ENCODE measurements at places on chromosomes 12 and 14.

DNA sequence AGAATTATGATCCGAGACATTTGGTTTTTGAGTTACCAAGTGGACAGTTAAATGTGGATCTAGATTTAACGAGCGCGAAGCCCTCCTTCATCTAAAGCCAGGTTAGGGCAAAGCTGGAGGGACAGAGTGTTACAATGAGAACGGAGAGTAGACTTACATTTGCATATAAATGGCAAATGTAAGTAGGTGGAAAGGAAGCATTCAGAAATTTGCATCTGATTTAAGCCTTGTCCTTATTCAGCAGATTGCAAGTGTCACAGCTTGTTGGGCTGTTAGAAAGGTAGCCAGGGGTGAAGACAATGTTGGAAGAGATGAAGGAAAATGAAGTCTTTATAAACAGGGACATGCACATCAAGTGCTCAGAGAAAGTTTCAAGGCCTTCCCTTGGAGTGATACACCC lies 806.2 kb downstream of the GALC start:
- no peak for DNase-seq

DNA sequence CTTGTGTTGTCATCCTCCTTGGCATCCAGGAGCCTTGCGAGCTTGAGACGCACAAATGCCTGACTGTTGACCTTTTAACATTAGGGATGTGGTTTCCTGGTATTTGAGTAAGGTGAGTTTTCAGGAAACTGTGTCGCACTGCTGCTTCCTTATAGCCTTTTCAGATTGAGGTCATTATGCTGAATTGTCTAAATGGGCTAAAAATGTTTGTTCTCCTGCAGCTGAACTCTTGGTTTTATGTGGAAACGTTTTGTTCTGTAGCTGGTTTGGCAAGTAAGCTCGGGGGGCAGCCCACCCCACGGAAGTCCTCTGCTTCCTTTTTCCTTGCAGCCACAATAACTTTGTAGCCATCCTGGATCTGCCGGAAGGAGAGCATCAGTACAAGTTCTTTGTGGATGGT lies 5.7 kb downstream of the PRKAB1 start:
- no peak for DNase-seq

GRCh38 chr14:55381040-55381439 lies 30.6 kb downstream of the ATG14 start:
- DNase-seq: no peak

DNA sequence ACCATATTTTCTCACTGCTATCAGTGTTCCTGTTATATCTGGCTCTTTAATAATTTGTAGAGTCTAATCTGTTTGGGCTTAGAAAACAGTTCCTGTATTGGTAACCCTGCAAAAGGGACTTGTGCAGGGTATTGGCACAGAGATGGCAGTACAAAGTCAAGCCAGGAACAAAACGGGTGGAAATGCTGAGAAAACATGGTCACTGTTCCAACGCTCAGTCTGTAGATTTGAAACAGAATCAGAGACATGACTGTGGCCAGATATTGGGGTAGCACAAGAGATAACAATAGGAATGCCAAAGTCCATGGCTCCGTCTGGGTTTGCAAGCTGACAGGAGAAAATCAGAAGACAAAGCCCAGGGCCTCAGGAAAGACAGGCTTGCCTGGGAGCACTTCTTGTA lies 290.7 kb upstream of the PDE3A start:
- no peak for DNase-seq

DNA sequence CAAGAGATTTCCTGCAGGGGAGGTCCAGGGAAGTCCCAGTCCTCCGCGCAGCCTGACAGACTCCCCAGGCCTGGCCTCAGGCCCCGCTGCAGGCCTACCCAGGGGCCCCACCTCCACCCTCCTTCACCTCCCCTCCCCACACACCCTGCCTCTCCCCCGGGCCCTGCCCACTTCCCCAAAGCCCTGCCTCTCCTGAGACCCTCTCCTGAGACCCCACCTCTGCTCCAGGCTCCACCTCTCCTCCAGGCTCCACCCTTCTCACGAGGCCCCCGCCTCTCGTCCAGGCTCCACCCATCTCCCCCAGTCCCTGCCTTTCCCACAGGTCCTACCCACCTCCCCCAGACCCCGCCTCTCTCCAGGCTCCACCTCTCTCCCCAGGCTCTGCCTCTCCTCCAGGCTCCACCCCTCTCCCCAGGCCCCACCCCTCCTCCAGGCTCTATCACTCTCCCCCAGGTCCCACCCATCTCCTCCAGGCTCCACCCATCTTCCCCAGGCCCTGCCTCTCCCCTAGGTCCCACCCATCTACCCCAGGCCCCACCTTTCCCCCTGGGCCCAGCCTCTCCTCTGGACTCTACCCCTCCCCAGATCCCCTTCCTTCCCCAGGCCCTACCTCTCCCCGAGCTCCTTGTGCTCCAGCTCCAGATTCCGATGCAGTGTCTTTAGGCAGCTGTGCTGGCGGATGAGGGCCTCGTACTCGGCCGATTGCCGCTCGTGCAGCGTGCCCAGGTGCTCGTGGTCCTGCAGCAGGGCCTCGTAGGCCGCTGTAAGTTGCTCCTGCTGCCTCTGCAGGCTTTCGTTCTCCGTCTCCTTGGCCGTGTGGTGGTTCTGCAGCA lies 58.8 kb upstream of the GPR68 start:
- DNase-seq: peak; percentile 88

GRCh38 chr14:100861937-100862247 lies 36.0 kb downstream of the MEG3 start:
- DNase-seq: no peak

DNA sequence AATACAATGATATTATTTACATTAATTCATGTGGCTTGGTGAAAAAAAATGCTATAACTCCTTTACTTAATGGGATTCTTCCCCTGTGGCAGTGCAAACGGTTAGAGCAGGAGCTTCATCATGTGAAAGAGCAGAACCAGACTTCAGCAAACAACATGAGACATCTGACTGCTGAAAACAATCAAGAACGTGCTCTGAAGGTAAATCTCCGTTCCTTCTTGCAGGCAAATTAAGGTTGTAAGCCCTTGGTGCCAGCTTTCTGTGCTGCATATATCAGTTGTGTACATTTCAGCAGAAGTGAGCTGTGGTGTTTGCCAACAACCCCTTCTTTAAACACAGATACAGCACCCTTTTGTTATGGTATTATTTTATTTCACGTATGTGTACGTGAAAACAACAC lies 171.7 kb downstream of the MIPOL1 start:
- DNase-seq: no peak

- no peak for DNase-seq
These were observed 356.5 kb upstream of the ATP2B1 start for GRCh38 chr12:90064852-90065801.

DNA sequence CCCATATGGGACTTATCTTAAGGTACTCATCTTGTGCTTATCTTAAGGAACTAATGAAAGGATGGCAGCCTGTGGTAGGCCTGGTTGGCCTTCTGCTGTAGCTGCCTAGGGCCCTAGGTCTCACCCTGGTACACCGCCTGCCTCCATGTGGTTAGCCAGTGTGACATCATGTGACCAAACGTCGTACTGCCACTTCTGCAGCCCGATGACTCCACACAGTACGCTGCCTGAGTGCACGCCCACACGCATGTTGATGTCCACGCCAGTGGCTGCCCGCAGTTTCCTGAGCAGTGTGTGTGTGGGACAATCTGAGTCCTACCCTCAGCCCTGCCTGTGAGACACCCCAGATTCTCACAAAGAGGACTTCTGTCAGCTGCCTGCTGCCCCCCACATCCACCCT lies 5.1 kb downstream of the ADCY4 start:
- DNase-seq: peak; percentile 38

GRCh38 chr12:109287181-109287580 lies 21.9 kb downstream of the FOXN4 start:
- no peak for DNase-seq

GRCh38 chr12:107007411-107007810 lies 20.5 kb upstream of the MTERF2 start:
- no peak for DNase-seq

DNA sequence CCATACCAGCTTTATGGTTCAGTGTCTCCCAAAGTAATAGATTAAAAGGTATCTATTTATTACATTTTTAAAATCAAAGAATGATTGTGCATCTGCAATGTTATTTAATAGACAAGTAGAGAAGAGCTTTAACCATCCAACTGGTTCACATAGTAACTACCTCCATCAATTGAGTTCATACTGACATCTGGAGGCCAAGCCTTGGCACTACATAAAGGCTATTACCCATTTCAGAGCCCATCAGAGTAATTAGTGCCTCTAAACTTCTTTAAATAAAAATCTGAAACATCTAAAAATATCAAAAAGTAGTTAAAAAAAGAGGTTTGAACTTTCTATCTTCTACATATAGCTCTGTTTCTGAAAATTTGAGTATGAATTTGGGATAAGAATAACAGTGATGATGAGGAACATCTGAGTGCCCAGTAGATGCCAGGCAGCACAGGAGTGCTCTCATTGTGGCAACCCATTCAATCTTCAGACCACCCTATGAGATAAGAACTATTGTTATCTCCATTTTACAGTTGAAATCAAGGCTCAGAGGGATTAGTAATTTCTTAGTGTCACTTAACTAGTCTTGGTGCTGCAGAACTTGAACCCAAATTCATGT lies 132.9 kb upstream of the DAAM1 start:
- peak; percentile 1 for DNase-seq

GRCh38 chr12:74530676-74531075 lies 7.0 kb upstream of the ATXN7L3B start:
- DNase-seq: no peak

DNA sequence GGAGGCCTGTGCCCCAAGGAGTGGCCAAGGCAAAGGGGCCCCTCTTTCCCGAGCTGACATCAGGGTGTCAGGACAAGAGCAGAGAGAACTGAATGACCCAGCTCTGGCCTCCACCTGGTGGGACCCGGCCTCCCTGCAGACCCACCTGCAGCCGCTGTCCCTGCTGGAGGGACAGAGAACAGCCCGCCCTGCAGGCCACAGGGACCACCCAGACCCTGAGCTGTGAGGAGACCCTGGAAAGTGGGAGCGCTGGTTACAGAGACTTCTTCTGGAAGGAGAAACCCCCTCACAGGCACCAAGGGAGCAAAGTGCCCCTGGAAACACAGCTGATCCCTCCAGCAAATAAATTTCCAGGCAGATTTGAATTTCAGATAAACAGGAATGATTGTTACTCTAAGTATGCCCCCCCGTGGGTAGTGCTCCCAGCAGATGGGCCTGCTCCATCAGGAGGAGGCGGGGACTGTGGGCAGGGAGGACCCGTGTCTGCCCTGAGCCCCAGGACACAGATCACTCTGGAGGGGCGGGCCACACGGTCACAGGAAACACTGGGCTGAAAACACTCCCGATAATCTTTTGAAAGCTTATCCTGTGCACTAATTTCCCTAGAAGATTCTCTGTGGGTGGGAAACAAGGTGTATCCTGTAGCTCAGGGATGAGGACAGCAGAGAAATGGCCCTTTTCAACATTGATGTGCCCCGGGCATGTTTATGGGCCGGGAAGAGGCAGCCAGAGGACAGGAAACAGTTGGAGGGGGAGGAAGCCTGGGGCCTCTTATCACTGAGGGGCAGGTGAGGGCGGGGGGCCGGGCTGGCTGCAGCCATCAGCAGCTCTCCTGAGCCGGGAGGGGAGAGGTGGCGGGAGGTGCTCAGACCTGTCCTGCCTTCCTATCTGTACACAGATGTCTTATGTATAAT lies 276.0 kb downstream of the ADGRD1 start:
- DNase-seq: no peak

DNA sequence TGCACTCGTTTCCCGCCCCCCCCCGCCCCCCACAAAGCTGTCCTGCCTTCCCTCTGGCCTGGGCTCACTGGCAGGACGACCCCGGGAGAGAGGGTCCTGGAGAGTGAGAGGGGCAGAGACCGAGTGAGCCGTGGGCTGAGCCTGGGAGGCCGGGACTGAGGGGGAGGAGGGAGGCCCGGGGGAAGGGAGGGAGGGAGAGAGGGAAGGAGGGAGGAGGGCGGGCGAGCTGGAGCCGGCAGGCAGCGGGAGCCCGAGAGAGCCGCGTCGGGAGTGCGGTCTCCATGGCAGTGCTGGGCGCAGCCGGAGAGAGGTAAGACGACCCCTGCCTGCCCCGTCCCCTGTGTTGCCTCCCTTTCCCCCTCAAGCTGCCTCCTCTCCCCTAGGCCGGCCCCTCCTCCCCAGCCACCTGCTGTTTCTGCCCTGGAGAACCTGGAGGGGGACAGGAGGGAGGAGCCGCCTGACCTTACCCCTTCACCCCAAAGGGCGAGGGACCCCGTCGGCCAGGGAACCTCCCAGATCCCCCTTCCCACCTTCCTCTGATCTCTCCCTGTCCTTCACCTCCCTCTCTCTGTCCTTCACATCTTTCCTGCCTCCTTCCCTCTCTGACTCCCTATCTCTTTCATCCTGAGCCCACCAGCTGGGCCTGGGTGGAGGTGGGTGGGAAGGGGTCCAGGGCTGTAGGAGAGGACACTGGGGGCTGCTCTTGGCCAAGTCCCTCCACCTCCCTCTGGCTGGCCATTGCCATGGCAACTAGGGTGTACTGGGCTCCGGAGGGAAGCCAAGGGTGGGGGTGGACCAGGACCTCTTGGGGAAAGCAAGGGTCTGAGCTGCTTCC lies at the start of gene GPR162:
GPR162 (plus strand) TSS at position 231 of the 835 bp plus-strand sequence. CDS start 2,078 bp downstream, outside the sequence.
- DNase-seq: no peak

GRCh38 chr14:91912035-91912434 lies 35.5 kb downstream of the FBLN5 start:
- DNase-seq: no peak

GRCh38 chr14:86935241-86935885 lies 1057.6 kb downstream of the GALC start:
- DNase-seq: no peak

DNA sequence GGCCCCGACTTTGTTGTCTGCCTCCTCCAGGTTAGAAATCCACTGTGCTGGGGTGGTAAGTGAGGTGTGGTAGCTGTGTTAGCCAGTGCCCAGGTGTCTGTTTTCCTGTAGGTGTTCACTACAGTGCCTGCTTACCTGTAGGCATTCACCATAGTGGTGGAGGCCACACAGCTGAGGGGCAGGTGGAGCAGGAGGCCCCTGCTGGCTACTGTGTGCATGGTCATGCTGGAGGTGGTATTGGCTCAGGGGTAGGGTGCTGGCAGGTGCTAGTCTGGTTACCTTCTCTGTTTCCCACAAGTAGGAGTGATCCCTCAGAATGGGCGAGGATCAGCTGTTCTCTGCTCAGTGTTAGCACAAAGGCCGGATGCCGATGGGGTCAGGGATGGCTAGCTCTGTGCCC lies 217.3 kb downstream of the SYT10 start:
- DNase-seq: no peak

DNA sequence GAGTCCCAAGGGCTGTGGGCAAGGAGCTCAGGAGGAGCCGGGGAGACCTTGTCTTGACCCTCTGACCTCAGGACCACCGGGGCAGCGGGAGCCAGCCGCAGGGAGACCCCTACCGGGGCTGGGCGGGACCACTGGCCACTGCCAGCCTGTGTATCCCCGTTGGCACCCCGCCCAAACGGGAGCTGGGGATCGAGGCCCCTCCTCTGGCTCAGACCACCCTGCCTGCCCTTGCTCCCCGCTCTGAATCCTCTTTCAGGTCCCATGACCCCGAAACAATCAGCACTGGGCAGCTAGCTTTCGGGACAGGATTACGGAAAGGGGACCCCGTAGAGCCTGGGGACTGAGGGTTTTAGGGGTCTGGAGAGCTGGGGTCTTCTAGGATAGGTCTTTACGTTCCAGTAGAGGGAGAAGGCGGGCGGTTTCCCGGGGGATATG lies 1.3 kb downstream of the GLI1 start:
- no peak for DNase-seq

GRCh38 chr14:25121337-25122129 lies 71.6 kb upstream of the STXBP6 start:
- no peak for DNase-seq
